Right atrium auricular region (tissue), 2 donors: ENCODE measurements at places on chromosomes 6 and 20. TPM values are rescaled to one million over a fixed set of nuclear protein-coding genes. Genes with fewer than 3 reads are reported as not detected.

DNA sequence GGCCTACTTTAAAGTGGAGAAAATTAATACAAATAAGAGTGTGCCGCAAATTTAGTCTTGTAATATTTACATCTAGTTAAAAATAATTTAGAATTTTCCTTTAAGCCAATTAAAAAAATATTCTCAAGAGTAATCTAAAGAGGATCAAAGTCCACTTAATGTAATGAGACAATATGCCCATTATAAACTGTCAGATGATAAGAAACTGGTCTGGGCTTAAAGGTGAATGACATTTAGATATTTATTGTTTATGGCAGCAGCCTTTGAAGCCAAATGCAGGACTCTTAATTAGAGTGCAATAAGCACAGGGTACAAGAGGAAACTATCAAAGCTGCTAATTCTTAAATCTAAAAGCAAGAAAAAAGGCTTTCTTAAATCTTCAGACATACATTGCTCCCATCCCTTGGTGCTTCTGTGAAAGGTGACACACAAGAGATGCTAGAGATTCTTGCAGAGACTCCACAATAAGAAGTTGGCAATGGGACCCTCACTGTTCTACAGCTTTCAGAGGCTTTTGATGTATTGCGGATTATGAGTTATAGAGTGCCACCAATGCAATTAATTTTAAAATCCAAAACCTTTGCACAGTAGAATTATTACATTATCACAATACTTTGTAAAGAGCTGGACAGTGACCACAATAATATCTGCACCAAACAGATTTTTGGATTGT, 116.1 kb downstream of the MAN1A1 start:
- DNase-seq = no peak

GRCh38 chr6:126764104-126764503, 354.4 kb upstream of the RSPO3 start:
- no peak for DNase-seq

DNA sequence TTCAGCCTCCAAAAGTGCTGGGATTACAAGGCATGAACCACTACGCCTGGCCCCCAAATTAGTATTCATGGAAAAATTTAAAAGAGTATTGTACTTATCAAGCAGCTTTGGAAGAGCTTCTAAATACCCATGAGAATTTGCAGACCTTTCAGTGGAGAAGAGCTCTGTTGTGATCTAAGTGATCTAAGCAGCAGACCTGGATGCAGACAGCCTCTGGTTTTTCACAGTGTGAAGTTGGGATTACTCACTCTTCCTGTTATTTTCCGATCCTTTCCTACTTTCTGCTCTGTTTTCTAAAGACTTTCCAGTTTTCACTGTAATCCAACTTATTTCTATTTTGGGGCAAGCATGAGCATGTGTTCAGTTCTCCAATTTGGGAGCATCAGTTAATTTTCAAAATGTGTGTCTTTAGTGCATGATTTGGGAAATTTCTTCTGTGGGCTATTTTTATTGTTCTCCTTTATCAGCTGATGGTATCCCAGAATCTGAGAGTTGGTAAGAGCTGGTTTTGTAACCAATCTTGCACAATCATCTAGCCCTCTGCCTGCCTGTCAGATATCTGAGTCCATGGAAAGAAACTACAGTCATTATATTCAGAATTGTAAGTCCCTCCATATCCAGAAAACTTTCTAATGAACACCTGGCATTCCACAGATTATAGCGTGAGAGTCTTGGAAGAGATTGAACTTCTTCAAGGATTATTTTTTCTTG, 207.7 kb upstream of the DTNBP1 start:
- no peak for DNase-seq

- no peak for DNase-seq
Measured at GRCh38 chr6:22892452-22892851, 323.1 kb downstream of the HDGFL1 start.

GRCh38 chr6:9704989-9705388, 709.9 kb downstream of the TFAP2A start:
- DNase-seq = no peak

GRCh38 chr6:137471986-137472385, 22.2 kb downstream of the OLIG3 start:
- no peak for DNase-seq

- no peak for DNase-seq
Measured at GRCh38 chr6:146855889-146856288, 257.1 kb downstream of the ADGB start.

- DNase-seq = no peak
Measured at GRCh38 chr6:34317882-34318498, 69.2 kb upstream of the SMIM29 start.

LY6G5B gene
- total RNA-seq = 0.67 TPM
